ENCODE measurements at places on chromosomes 2 and 18. TPM values are rescaled to one million over a fixed set of nuclear protein-coding genes. Genes with fewer than 3 reads are reported as not detected.

GRCh38 chr2:181484851-181485637 is 27.9 kb downstream of the ITGA4 start:
- H3K27ac ChIP-seq: no peak overlapping the region
- H3K27me3 ChIP-seq: no peaks in the 10 kb centered on the region
- H3K4me1 ChIP-seq: no peaks in the 10 kb centered on the region
- H3K4me3 ChIP-seq: no peak overlapping the region
- no peak for DNase-seq

DNA sequence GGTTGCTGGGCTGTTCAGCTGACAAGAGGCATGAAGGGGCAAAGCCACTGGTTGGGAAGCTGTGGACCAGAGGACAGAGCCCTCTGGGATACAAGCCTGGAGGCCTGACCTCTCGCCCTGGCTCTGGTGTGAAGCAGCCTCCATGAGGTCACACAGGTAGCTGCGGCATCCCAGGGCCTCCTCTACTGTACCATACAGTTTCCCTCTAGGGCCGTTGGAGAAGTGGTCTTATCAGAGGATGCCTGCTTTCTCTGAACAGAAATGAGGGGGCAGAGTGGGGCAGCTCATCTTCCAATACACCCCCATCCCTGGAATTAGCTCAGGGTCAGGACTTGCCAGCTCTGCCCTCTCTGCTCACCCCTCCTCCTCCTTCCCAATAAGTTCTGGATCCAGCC is 135.1 kb upstream of the SMAD2 start:
- H3K4me1 ChIP-seq: peaks cover 5% of the 10 kb centered on the region
- no peaks in the 10 kb centered on the region for H3K36me3 ChIP-seq
- no peak overlapping the region for H3K4me3 ChIP-seq
- H3K27me3 ChIP-seq: peaks cover 2% of the 10 kb centered on the region

- H3K36me3 ChIP-seq: no peaks in the 10 kb centered on the region
- H3K4me1 ChIP-seq: peaks cover 8% of the 10 kb centered on the region
- DNase-seq: no peak
- peaks cover 2% of the 10 kb centered on the region for H3K27me3 ChIP-seq
- H3K4me3 ChIP-seq: no peak overlapping the region
Observed at GRCh38 chr2:114063346-114063745, 173.5 kb downstream of the ACTR3 start.

DNA sequence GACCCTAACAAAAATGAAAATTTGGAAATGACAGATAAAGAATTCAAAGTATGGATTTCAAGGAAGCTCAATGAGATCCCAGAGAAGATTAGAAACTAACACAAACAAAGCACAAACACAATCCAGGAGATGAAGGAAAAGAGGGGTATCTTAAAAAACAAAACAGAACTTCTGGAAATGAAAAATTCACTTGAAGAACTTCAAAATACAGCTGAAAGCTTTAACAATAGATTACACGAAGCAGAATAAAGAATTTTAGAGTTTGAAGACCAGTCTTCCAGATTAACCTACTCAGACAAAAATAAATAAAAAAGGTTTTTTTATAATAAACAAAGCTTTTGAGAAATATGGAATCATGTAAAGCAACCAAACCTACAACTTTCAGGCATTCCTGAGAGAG is 671.8 kb upstream of the SLC39A10 start:
- no peak overlapping the region for H3K27ac ChIP-seq
- no peaks in the 10 kb centered on the region for H3K4me1 ChIP-seq
- H3K27me3 ChIP-seq: peaks cover 4% of the 10 kb centered on the region
- H3K4me3 ChIP-seq: no peak overlapping the region

GRCh38 chr2:70596293-70596692 is 42.7 kb upstream of the TGFA start:
- peaks cover 11% of the 10 kb centered on the region for H3K4me1 ChIP-seq
- peaks cover 2% of the 10 kb centered on the region for H3K27me3 ChIP-seq
- no peak overlapping the region for H3K27ac ChIP-seq
- no peak for DNase-seq
- no peak overlapping the region for H3K4me3 ChIP-seq

The OTOS gene
- not detected for total RNA-seq

The SLC11A1 gene
- not detected for total RNA-seq

The ALPI gene
- total RNA-seq: not detected

The MAPK4 gene
- total RNA-seq: 0.21 TPM

The UGT1A8 gene
- total RNA-seq: not detected

Measured in endothelial cell (in vitro differentiated cells).